ENCODE measurements at places on chromosomes 6 and 20. TPM values are rescaled to one million over a fixed set of nuclear protein-coding genes. Genes with fewer than 3 reads are reported as not detected.

Gene FIG4
- total RNA-seq = 11.4 TPM

Gene PDYN
- total RNA-seq = not detected

DNA sequence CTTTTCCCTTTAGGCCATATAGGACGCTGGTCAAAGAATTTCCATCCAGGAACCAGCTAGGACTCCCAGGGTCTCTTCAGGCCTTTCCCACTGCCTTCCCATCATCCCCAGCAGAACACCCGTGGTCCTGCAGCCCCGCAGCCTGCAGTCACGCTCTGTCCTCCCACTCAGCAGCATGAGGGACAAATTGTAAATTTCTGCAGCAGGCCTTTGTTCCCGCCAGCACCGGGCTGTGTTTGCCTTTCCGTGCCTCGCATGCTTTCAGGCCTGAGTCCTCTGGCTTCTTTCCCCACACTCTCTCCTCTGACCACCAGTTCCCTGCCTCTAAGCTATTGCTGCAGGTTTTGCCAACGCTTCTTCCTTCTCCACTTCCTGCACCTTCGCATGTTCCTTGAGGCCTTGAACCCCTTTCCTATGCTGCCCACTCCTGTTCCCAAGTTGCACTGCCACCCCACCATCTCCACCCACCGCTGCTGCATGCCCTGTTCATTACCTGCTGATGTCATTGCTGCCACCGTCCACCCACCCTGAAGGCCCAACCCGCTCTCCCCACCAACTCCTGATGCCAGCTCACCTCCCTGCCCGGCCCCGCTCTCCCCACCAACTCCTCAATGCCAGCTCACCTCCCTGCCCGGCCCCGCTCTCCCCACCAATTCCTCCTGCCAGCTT lies 49.8 kb downstream of the RNASET2 start:
- DNase-seq = no peak

DNA sequence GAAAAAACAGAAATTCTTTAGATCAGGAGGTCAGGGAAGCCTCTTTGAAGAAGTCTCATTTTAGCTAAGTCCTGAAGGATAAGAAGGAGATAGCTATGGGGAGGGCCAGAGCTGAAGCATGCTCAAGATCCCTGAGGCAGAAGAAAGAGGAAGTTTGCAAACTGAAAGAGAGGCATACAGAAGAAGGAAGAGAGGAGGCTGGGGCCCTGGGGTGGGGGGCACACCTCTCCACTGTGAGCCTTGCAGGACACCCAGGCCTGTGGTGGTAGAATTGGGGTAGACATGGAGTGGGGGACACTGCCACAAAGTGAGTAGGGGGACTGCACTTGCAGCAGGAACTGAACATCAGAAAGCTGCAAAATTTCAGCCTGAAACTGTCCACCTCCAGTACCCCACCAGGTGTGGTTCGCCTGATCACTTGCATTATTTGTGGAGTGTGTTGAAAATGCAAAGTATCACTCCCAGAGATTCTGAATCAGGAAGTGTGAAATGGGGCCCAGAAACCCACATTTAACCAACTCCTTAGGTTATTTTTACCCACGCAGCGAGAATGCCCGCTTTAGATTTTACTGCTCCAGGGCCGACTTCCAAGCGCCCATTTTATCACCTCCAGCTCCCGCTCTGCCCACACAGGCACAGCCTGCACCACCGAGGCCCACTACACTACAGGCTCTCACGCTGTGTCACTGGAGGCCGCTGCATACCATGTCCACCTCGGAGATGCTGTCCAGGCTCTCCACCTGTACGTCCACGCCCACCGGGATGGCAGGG lies 44.0 kb downstream of the GABRR2 start:
- no peak for DNase-seq

DNA sequence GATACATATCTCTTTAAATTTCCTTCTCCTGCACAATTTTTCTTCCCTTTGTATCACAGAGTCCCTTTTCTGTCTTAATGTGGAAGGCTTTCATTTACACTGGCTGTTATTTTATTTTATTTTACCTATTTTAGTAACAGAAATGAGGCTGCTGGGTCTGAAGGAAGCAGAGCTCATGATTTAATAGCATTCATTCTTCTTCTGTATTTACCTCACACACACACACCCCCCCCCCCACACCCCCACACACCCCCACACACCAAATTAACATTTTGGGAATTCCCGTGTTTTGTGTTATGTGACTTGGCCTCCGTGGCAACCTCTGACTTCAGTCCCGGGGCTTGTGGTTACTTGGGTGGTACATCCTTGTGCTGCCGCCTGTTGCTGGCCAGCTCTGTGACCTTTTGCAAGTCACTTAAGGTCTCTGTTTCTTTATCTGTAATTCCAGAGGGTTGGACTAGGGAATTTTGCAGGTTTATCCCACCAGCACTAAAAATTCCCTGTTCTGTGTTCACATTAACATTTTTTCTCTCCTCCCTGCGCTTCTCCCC lies 108.8 kb downstream of the TIAM2 start:
- DNase-seq = no peak

Data from Calu3 (cell line).